ENCODE measurements at places on chromosomes 5 and 9. TPM values are rescaled to one million over a fixed set of nuclear protein-coding genes. Genes with fewer than 3 reads are reported as not detected.

The C9orf153 gene
- total RNA-seq, result 0.30 TPM

The OR2V2 gene
- 0.09 TPM for total RNA-seq

The ITK gene
- 0.22 TPM for total RNA-seq

The SPINK7 gene
- total RNA-seq, result 0.93 TPM

The ADGRV1 gene
- total RNA-seq, result 45.4 TPM

The KIAA0825 gene
- total RNA-seq, result 5.0 TPM
